Activated CD8-positive, alpha-beta memory T cell treated with anti-CD3 and anti-CD28 coated beads for 48 hours (primary cell): ENCODE measurements at places on chromosomes 11 and 22.

DNA sequence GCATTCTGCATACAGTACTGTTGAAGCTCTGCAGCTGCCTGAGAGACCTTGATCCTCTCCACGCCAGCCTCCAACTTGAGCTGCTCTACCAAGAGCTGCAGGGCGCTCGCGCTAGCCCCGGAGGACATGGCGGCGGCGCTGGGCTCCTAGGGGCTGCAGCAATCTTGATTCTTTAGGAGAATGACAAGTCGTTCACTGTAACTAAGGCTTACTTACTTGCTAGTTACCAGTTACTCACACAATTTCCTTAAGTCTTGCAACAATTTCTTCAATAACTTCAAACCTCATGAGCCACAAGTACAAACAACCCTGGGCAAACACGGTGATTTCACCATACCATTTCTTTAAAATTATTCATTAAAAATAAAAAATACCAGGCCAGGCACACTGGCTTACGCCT, 21.9 kb downstream of the SBF2 start:
- DNase-seq = no peak

- no peak for DNase-seq
These were observed 7.3 kb upstream of the CSRP3 start for GRCh38 chr11:19208959-19209546.

DNA sequence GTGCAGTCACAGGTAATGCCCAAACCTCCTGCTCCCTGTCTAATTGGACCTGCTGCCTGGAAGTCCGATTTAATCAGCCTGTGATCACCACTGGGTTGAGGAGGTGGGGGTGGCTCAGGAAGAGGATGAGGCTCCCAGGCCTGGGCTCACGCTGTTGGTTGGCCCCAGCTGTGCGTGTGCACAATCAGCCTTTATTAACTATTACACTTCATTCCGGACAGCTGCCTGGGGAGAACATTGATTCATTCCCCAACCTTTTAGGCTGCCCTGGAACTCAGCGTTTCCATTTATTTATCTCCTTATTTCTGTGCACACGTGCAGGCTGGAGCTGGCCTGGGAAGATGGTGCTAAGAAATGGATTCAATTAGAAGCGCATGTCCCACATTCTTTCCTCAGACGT, 123.4 kb downstream of the DSCAML1 start:
- DNase-seq = no peak

- DNase-seq = no peak
These were observed 499 bp downstream of the ATL3 start for GRCh38 chr11:63670433-63671321.

DNA sequence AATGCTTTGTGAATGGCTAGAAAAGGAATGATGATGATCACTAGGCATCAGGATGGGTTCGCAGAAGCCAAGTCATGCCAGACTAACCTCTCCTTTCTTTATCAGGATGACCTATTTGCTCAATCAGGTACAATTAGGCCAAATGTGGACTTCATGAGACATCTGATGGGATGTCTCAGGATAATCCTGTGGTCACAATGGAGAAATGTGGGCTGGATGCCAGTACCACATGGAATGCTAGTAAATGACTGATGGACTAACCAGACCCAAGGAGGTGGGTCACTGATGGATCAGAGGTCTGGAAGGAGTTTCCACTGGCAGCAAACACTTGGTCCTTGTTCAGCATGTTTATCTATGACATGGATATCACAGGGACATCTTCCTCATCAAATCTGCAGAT, 94.8 kb upstream of the PHOX2A start:
- no peak for DNase-seq

DNA sequence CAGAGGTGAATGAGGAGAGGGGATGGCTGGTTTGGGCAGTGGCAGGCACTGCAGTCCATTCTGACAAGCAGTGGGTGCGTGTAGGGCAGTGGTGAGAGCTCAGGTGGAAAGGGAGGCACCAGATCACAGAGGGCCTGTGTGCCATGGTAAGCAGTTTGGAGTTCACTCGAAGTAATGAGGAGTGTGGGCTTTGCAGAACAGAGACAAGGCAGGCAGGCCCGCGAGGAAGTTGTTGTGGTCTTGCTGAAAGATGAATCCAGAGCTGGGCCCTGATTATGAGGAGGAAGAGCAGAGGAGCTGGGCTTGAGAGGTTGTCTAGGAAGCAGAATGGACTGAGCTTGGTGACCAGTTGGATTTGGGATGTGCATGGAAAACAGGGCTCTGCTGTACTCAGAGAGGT, 1.6 kb upstream of the DNAJB13 start:
- DNase-seq = no peak

- no peak for DNase-seq
These were observed 1212.5 kb downstream of the LRRC4C start for GRCh38 chr11:40246983-40247382.
